Stimulated activated CD4-positive, alpha-beta T cell treated with anti-CD3 and anti-CD28 coated beads, TNF-alpha, amount 100 ng/mL, for 1 hour (primary cell): ENCODE measurements at places on chromosomes 4 and X.

DNA sequence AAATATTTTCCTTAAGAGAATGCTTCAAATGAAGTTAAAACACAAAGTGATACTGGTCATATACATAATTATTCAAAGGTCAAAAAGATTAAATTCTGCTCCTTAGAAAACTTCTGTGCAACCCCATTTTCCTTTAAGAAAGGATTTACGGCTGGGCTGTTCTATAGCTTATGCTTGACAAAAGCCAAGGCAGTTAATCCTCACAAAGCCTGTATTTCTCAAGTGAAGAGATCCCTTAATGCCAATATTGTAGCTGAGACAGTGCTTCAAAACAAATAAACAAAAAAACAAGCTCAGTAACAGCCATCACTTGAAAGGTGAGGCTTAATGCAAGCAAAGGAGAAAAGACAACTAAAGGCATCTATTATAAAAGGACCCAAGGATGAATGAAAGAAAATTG, 42.5 kb downstream of the BTC start:
- no peak for DNase-seq

DNA sequence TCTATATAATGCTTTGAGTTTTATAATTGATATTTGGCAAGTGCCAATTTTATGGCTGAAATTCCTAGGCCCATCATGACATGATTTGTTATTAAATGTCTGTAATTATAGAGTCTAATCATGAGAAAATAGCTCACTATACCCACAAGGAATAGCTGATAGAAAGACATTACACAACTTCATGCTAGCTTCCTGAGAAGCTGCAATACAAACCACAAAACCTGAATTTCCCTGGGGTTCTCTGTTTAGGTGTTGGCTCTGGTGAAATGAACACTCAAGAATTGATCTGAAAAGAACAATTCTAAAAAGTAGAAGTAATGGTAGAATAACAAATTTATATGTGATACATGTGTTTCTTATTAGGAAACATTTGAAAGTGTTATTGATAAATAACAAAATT, 169.6 kb downstream of the GASK1B start:
- no peak for DNase-seq

DNA sequence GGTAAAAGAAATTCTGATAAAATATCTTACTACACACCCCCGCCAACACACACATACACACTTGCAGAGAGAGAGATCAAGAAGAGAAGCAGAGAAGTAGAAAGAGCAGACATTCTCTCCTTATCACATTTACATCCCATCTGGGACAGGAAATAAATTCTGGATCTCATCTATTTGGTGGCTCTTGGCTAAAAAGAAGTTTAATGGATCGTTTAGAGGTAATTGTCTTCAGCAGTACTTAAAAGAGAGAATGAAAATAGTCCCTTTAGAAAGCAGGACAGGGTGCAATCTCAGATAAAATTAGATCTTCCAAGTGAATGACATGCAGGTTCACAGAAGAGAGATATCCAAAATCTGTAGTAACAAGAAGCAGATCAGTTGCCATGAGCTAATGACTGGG, 1392.5 kb downstream of the RAPGEF2 start:
- DNase-seq = no peak

- no peak for DNase-seq
Observed at GRCh38 chr4:123986268-123986798, 589.7 kb downstream of the SPRY1 start.

- DNase-seq = no peak
Observed at GRCh38 chr4:139801895-139802294, 136.3 kb downstream of the MGST2 start.

DNA sequence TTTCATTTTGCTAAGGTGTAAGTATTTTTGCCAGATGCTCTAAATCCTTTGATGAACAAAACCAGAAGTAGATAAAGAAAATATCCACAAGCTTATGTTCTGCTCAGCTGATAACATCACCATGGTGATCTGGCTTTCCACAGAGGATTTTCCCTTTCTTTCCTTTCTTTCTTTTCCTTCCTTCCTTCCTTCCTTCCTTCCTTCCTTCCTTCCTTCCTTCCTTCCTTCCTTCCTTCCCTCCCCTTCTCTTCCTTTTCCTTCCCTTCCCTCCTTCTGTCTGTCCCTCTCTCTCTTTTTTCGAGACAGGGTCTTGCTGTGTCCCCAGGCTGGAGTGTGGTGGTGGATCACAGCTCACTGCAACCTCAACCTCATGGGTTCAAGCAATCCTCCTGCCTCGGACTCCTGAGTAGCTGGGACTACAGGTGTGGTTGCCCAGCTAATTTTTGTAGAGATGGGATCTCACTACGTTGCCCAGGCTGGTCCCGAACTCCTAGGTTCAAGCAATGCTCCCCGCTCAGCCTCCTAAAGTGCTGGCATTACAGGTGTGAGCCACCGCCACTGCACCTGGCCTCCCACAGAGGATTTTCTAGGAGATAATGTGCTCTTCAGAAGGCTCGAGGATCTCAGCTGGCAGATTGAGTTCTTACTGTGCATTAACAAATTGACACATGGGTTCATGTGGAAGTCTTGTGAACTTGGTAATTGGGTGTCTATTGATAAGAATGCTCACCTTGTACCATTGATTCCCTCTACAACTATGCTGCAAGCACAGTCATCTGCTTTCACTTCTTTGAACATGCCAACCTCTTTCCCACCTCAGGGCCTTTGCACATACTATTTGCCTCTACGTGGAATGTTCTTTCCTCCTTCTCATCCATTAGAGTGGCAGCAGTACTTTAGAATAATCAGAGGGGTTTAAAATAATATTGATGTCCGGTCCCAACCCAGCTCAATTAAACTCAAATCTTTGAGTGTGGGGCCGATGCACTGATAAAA, 1.4 kb upstream of the RHOH start:
- DNase-seq = no peak

- no peak for DNase-seq
Observed at GRCh38 chr4:78024085-78024484, 33.0 kb upstream of the FRAS1 start.

GRCh38 chrX:39165773-39166172, 364.5 kb downstream of the MID1IP1 start:
- no peak for DNase-seq

GRCh38 chr4:159162576-159162975, 59.7 kb downstream of the RAPGEF2 start:
- DNase-seq = no peak

- DNase-seq = no peak
Observed at GRCh38 chrX:8201896-8202331, 30.8 kb upstream of the VCX2 start.

DNA sequence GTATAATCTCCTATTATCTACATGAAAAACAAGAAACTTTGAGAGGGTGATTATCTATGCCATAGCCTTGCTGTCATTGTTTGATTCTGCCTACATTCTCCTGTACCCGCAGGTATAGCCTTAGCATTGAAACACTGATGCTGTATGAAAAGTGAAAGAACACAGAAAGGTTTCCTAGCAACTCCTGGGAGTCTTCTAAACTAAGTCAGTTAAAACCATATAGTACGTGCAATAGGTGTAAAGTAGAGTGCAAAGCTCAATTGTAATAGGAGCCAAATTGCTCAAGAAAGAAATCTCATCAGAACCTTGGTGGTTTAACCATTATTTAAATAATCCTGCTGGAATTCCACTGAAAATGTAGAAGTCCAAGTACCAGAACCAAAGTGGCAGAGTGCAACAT, 489.7 kb downstream of the PCDH10 start:
- DNase-seq = no peak

DNA sequence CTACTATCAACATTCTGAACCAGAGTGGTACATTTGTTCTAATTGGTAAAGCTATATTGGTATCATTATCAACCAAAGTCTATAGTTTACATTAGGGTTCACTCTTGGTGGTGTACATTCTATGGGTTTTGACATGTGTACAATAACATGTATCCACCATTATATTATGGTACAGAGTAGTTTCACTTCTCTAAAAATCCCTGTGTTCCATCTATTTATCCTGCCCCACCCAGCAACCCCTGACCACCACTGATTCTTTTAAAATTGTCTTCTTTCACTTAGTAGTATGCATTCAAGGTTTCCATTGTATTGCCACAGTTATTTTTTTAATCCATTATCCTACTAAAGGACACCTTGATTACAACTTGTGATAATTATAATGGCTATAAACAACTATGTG, 15.3 kb upstream of the TMPRSS11D start:
- DNase-seq = no peak

DNA sequence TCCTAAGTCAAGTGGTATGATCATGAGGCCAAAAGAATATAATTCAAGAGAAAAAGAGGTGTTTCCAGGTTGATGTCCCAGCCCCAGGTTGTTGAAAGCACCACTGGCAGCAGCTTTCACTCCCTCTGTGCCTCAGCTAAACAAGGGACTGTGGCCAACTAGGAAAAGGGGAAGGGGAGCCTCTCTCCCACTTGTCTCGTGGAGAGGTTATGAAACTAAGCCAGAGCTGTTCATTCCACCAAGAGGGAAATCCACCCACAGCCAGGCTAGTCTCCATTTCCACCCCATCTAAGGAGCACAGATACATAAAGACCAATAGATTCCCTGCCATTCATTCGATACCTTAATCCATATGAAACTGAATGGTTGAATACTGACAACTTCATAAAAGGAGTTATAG, 8.1 kb downstream of the ANXA5 start:
- no peak for DNase-seq

DNA sequence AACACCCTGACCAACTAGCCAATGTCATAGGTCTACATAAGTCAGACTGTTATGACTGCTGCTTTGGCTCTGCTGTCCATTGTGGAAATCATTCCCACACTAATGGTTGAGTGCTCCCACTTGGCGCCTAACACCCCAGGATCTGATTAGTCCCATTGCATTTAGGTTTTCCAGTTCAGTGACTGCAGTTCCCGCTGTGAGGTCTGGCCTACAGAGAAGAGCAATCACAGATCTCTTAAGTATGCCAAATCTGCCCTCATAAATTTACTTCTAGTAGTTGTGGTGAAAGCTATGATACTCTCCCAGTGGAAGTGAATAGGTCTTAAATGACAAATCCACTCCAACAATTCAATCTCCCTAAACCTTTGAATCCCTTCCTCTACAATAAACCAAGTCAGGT, 77.3 kb upstream of the IL2 start:
- no peak for DNase-seq
